Renal cortical epithelial cell (primary cell): ENCODE measurements at places on chromosomes 7 and 10. TPM values are rescaled to one million over a fixed set of nuclear protein-coding genes. Genes with fewer than 3 reads are reported as not detected.
A peak's percentile ranks its signal among the peaks of the same experiment; 100 is the strongest.

DNA sequence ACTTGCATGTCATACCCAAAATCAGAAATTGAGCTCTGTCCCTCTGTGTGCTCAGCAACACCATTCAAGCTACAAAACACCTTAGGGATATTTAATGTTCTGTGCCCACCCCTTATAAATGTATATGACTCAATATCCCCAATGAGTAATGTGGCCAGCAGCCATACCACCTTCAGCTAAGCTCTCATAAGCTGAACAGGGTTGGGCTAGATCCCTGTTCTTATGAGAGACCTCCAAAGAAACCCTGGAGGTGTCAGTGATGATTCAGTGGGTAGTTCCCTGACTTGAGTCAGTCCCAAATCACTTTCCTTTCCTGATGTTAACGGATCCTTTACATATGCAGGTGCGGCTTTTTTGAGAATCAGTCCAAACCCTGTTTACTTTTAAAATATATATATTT, 253.8 kb downstream of the CREB5 start:
- peak; percentile 75 for DNase-seq

The MAT1A gene
- total RNA-seq = 0.15 TPM in 1 of 2 replicates, not detected in the other

DNA sequence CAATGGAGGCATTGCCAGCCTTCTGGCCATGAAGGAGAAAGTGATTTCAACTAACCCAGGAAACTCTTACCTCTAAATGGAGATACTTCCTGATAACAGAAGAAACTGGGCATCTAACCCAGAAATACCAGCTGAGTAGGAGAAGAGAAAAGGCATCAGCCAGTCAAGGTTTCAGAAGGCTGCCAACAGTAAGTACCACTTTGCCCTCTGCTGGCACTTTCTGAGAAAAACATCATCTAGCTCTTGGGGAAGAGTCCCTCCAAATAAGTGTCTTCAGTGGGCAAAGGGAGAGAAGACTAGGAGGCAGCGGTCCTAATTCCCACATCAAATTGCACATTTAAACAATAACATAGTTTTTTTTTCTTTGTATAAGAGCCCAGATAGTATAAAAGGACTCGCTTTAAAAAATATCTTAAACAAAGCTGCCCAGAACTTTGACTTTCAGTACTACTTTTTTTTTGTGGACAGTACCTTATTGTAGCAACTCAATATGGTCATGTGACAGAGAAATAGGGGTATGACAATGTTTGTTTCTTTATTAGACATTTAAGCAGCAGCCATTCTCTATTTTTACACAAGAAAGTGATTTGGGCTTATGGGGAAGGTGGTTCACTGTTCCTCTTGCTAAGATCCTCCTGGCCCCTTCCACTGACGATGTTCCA, 157.3 kb downstream of the CTTNBP2 start:
- DNase-seq = peak; percentile 87

- DNase-seq = peak; percentile 24
Observed at GRCh38 chr7:66921918-66922486, 977 bp downstream of the TMEM248 start.

DNA sequence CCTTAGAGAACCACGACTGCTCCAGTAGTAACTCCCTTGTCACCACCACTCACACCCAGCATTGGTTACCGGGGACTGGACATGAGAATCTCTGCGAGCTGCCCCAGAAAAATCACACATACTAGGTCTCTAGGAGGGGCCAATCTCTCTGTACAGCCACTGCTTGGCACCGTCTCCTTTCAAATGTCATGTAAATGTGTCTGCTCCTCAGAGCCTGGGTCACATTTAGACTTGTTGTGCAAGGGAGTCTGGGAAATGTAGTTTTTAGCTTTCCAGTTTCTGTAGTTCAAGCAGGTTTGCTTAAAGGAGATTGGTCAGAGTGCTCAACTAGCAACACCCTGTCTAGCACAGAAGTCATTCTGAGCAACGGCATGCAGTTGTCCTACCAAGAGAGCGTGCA, 60.0 kb downstream of the CHN2 start:
- DNase-seq = no peak

The AS3MT gene
- 6.1 and 11.4 TPM in 2 replicates for total RNA-seq

- DNase-seq = no peak
Observed at GRCh38 chr7:6151994-6152735, 120.3 kb downstream of the CYTH3 start.

- peak; percentile 9 for DNase-seq
Observed at GRCh38 chr7:51121931-51122425, 194.6 kb downstream of the COBL start.

DNA sequence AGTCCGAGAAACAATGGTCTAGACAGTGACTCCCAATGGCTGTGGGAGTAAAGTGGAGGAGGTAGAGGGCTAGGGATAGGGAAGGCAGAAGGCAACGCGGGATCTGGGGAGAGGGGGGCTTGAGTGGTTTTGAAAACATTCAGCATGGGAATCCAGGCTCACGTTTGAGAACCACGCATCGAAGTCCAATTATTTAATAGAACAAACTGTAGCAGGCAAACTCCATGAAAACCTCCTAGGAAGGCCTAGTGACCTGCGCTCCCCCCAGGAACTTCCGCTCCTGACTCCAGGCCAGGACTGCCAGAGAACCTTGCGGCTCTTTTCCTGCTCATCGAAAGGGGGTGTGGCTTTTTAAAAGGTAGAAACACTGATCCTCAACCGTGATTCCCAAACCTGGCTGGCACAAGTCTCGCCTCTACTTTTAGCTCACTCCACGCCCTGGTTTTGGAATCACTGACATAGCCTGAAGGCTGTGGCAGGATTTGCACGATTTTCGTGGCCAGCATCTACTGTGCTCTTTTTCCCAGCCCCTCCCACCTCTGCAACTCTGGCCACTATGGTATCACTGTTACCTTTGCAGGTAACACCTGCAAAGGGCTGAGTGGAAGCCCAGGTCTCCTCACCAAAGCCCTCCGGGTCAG, 43.4 kb downstream of the MYOF start:
- peak; percentile 80 for DNase-seq

DNA sequence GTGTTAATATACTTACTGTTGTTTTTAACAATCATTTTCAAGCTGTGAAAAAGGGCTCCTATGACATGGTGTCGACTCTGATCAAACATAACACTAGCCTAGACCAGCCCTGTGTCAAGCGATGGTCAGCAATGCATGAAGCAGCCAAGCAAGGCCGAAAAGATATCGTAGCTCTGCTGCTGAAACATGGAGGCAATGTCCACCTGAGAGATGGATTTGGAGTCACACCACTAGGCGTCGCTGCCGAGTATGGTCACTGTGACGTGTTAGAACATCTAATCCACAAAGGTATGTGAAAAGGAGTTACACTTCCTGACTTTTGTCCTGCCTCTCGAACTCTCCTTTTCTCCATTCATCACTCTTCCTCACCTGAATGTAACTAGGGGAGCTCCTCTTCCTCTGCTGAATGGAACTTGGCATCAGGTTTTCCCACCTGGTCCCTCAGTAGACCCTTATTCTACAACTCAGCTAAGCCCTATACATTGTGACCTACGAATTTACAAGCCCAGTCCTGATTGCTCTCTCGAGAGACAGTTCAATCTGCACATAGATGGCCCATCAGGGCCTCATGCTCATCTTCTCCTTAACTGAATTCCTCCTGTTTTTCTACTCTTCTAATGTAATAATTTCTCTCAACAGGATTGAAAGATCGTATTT, 23.0 kb downstream of the ASB15 start:
- peak; percentile 16 for DNase-seq

The CCDC172 gene
- not detected in 2 replicates for total RNA-seq

DNA sequence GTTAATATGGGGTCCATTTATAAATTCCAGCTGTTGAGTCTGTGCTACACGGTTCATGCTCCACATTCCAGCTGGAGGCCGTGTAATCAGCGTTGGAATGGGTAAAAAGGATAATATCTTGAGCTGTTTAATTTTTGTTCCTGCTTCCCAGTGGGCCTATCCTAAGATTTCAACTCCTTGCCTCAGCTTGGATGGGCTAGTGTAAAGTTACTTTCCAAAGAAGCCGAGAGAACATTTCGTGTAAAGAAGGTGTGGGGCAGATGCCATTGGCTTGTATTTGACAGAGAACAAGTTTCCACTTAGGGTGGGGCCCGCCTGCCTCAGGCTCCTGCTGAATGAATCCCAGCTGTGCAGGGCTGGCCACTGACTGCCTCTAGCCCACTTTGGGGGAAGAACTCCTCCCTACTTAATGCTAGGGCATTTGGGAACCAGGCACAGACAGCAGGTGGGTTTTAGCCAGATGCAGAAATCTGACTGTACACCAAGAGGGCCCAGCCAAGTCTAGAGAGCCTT, 125.9 kb upstream of the LYZL2 start:
- no peak for DNase-seq

The APBB1IP gene
- total RNA-seq = 4.2 and 23.8 TPM in 2 replicates

DNA sequence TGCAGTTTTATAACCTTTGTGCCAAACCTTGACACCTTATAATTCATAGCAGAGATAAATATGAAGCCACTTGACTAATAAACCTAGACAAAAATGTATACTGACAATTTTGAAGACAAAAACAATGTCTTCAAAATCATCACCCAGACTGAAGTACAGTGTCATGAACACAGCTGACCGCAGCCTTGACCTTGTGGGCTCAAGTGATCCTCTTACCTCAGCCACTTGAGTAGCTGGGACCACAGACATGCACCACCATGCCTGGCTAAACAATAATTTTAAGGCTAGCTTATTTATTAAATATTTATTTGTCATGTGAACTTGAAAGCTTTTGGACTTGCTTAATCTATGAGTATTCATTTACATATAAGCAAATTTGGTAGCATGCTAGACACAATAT, 24.3 kb downstream of the IL6 start:
- no peak for DNase-seq

DNA sequence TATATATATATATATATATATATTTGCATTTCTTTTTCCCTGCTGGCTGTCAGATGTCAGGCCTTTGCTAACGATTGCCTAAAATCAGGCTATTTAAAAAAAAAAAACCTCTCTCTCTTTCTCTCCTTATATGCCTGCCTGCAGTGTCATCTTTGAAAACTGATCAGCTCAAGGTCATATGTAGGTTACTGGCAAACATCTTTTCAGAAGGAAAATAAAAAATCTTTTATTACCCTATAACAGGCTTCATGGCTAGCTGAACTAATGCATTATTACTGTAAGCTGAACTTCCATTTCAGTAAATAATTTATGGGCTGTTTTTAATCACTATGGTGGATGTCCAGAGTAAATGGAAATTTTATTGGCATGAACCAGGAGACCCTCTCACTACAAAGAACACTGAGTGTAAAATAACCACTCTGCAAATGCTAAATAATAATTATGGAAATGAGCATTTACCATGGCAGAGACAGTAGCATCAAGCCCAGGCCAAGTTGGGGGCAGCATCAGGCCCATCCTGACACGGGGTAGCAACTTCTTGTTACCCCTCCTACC, 29.3 kb downstream of the HSPA12A start:
- no peak for DNase-seq

The ZNF92 gene
- total RNA-seq = 8.9 and 11.3 TPM in 2 replicates

GRCh38 chr10:22391600-22391999, 46.3 kb downstream of the SPAG6 start:
- no peak for DNase-seq

- no peak for DNase-seq
Observed at GRCh38 chr10:5575144-5575481, 50.4 kb downstream of the CALML3 start.

The VSTM2A gene
- not detected in 2 replicates for total RNA-seq

DNA sequence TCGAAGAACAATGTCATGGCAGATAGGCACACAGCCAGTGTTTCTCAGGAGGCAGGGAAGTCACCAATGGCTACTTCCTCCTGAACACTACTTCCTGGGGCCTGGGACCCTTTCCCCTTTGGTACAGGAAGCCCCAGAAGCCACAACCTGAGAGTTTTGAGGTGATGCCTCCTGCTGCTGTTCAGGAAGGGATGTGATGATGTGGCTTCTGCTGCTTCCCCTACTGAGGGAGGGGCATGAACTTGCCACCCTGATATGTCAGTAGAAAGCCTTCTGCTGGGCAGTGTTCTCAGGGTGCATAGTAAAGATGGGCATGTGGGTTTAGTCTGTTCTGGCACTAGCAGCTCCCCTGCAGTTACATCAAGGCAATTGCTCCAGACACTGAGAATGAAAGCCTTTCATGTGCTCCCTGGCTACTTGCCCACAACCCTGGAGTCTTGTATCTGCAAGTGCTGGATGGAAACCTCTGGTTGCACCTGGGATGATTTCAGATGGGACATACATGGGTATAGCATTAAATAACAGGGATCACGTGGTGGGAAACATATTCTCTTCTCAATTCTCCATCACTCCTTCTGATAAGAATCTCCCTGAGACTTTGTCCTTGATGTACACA, 69.3 kb downstream of the ADRA2A start:
- DNase-seq = no peak

GRCh38 chr10:51907361-51907760, 208.0 kb upstream of the CSTF2T start:
- DNase-seq = no peak

DNA sequence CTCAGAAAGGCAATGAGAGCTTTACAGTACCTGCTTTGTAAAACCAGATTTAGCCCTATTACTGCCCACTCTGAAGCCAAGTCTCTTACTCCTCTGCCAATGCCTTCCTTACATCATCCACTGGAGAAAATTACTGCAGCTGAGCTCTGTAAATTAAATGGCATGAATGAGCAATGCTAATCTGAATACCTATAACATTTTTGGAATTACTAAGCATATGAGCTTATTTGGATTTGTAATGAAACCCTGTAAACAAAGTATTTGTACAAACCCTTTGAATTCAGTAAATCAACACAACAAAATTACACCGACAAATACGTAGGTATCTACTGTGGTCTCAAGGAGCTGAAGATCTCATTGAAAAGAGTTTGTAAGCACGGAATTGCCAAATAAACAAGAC, 12.1 kb upstream of the CCNY start:
- DNase-seq = peak; percentile 16

GRCh38 chr10:129335942-129336341, 131.1 kb upstream of the MGMT start:
- no peak for DNase-seq
